ENCODE measurements at places on chromosomes 12 and 14.

- no peak for DNase-seq
Measured at GRCh38 chr14:60722107-60722356, 2.1 kb downstream of the SIX4 start.

DNA sequence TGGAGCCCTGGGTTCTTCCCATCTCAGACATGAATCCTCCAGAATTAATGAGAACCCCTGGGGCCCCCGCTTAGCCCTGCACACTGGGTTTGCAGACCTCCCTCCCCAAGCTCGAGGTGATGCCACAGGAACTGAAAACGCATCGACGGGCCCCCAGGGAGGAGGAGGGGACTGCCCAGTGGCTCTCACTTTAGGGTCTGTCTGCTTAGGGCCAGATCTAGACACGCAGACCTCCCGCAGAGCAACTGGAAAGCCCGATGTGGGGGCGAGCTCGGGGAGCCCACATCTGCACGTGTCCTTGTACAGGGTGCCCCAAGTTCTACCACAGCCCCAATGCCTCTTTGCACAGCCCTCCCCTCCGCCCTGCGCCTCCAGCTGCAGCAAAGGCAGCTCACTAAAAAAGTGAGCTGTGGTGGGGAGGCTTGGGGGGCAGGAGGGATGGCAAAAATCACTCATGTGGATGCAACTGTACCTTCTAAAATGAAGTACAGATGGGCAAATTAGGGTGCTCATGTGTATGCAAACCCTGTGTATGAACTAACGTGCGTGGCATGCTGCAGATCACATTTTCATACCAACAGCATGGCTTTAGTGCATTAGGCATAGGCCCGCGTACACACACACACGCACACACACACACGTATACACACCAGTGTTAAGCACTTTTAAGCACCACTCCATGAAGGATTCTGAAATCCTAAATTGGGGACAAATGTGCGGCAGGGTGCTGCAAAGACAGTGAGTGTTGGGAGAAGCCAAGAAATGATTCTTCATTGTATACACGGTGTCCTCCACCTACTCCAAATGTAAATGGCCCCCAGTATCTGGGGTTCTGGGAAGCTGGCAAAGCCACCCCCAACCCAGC, 99.9 kb upstream of the MAP1LC3B2 start:
- no peak for DNase-seq

DNA sequence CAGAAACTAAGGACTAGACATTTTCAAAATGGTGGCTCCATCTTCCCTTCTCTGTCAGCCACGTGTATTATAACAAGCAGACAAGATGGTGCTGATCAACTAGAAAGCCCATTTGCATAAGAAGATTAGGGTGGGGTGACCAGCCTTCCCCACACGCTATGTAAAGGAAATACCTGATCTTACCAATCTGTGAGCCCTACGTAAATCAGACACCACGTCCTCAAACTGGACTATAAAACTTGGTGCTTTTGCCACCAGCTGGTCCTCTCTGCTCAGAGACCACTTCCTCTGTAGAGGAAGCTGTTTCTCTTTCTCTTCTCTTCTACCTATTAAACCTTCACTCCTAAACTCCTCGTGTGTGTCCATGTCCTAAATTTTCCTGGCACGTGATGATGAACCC, 101.1 kb upstream of the PLEKHG7 start:
- no peak for DNase-seq

- DNase-seq: no peak
Measured at GRCh38 chr14:100609941-100610391, 22.7 kb upstream of the BEGAIN start.

Measured in NCI-H1436 (cell line).